Right atrium auricular region (tissue), 2 donors: ENCODE measurements at places on chromosomes 2 and 18. TPM values are rescaled to one million over a fixed set of nuclear protein-coding genes. Genes with fewer than 3 reads are reported as not detected.

The GREB1 gene
- 7.6 TPM for total RNA-seq

The SP140 gene
- 0.26 TPM for total RNA-seq

The RAPGEF4 gene
- total RNA-seq, result 14.1 TPM

The ACMSD gene
- not detected for total RNA-seq

The LOXHD1 gene
- total RNA-seq, result not detected

The ARHGEF4 gene
- total RNA-seq, result 3.5 TPM

The SCN9A gene
- 0.51 TPM for total RNA-seq

The NYAP2 gene
- not detected for total RNA-seq

The EVX2 gene
- not detected for total RNA-seq

DNA sequence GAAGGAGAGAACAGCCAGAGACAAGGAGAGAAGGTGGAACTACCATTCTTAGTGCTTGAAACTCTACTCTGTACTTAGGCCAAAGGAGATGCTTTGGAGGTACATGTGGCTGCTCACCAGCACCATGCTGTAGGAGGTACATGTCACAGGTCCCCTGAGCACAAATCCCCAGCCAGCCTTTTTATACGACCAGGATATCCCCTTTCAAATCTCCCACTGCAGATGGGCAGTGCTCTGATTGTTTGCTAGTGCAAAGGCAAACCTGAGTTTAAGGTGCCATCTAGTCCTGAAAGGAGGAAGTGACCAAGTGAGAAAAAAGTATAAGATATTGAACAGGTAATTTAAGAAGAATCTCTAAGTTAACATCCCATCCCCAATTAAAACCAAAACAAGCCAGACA is 17.1 kb upstream of the TTC21B start:
- no peak for DNase-seq
- H3K4me3 ChIP-seq, result no peak overlapping the region
- H3K36me3 ChIP-seq, result no peaks in the 10 kb centered on the region
- no peak overlapping the region for H3K27ac ChIP-seq

DNA sequence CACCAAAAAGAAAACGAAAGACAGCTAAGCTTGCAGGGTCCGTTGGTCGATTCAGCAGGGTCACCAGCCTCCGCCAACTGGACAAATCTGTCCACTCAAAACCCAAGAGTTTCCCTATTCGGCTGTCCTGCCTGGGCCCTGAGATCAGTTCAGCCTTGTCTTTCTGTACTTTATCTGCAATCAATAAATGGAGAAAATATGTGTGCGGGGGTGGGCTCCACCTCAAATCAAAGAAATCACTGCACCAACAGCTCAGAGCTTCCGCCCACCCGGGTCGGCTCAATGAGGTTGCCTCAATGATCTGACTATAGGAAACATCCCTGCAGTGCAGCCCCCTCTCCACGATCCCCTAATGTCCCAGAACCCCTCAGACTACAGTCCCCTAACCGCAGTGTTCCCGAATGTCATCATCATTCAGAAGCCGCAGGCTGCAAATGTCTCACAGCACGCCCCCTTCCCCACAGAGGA is 447 bp downstream of the GGCX start:
- DNase-seq, result no peak
- H3K27me3 ChIP-seq, result no peaks in the 10 kb centered on the region
- no peaks in the 10 kb centered on the region for H3K36me3 ChIP-seq
- H3K4me3 ChIP-seq, result peak overlapping the region; percentile 93
- peaks cover 20% of the 10 kb centered on the region for H3K4me1 ChIP-seq

DNA sequence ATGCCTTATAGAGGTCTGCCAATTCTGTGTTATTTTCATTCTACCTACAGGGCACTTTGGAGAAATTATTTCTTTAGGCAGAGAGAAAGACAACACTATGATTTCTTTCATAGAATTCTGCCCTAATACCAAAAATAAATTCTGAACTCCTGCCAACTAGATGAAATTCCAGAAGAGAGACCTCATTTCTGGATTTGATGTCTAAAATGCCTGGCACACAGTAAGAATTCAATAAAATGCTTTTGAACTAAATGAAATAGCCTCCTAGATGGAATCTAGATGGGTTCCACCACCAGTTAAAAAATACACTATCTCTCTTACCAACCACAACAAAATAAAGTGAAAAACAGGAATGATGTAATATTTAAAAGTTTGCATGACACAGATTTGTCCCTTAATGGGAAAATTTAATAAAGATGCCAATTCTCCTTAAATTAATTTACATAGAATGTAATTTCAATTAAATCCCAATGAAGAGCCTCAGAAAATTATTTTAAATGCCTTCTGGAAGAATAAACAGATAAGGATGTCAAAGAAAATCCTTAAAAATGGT is 75.0 kb downstream of the OSBPL1A start:
- H3K36me3 ChIP-seq, result no peaks in the 10 kb centered on the region
- H3K27ac ChIP-seq, result no peak overlapping the region
- peaks cover 7% of the 10 kb centered on the region for H3K4me1 ChIP-seq
- no peaks in the 10 kb centered on the region for H3K27me3 ChIP-seq

GRCh38 chr2:151264157-151264825 is 2.6 kb upstream of the RBM43 start:
- H3K27ac ChIP-seq, result no peak overlapping the region
- H3K4me1 ChIP-seq, result no peaks in the 10 kb centered on the region
- no peak for DNase-seq
- H3K27me3 ChIP-seq, result no peaks in the 10 kb centered on the region
- H3K4me3 ChIP-seq, result no peak overlapping the region

DNA sequence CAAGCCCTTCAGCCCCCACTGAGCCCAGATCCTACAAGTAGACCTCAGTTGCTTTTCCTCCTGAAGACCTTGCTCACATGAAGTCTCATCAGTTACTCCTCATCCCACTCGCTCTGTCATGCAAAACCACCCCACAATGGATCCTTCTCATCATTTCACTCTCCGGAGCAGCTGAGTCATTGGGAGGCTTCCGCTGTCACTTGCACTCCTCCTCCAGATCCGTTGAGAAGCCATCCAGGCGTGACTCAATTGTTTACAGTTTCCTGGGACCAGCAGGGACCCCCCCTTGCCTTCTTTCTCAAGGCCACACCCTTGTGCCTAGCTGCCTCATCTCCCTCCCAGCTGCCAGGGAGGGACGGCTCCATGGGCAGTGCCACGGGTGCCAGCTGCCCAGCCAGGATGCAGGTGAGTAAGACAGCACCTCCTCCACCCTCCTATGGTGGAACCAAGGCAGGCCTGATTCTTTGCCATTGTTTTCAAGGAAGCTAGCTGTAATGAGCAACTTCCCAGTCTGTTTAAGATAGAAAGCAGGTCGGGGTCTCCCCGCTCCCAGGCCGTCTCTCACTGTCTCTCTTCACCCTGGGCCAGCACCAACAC is 16.3 kb downstream of the GPR55 start:
- H3K4me3 ChIP-seq, result no peak overlapping the region
- H3K4me1 ChIP-seq, result no peaks in the 10 kb centered on the region
- H3K27ac ChIP-seq, result no peak overlapping the region
- no peaks in the 10 kb centered on the region for H3K36me3 ChIP-seq
- no peak for DNase-seq

GRCh38 chr2:203578759-203579643 is 43.9 kb upstream of the RAPH1 start:
- H3K27ac ChIP-seq, result no peak overlapping the region
- no peaks in the 10 kb centered on the region for H3K27me3 ChIP-seq
- DNase-seq, result no peak
- H3K36me3 ChIP-seq, result no peaks in the 10 kb centered on the region
- H3K4me1 ChIP-seq, result peaks cover 29% of the 10 kb centered on the region
- H3K4me3 ChIP-seq, result no peak overlapping the region

DNA sequence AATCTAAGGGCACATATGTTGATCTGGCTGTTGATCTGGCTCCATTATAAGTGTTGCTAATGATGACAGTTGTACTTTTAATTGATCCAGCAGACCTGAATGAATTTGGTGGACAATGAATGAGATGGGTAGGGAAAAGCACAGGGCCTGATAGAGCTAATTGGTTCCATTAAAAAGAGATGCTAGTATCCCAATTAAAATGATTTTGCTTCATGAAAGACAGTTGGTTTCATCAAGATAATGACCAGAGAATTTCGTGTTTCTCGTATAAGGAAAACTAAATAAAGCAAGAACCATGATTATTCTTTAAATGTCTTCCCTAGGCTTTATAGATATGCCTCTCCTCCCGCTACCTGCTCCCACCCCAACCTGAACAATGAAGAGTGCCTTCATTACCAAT is 108.6 kb upstream of the LRRTM1 start:
- H3K4me1 ChIP-seq, result no peaks in the 10 kb centered on the region
- H3K27ac ChIP-seq, result no peak overlapping the region
- H3K36me3 ChIP-seq, result no peaks in the 10 kb centered on the region
- H3K27me3 ChIP-seq, result no peaks in the 10 kb centered on the region
- no peak overlapping the region for H3K4me3 ChIP-seq
- no peak for DNase-seq

DNA sequence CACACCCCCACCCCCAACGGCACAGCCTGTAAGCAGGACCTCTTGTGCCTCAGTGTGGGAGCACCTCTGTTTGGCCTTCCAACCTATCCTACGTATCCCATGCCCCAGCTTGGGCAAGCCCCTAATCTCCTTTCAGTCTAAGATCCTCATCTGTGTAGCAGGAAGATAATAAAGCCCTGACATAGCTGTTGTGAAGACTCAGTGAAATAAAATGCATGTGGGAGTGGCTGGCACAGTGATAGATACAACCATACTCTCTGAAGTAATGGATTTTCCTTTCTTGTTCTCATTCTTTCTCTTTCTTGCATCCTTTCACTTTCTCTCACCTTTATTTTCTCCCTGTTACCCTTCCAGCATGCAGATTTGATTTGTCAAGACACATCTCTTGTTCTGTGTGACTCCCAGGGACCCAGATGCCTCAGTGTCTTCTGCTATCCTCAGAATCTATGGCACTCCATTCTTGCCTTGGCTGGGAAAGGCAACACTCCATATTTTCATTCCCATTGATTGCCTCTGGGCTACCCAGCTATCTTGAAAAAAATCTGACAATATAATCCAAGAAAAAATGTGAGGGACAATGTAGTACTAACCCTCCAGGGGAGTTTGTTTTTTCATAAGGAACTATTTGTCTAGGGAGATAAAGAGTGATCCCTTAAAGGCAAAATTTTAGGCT is 207.2 kb upstream of the SETBP1 start:
- no peak overlapping the region for H3K27ac ChIP-seq
- no peaks in the 10 kb centered on the region for H3K27me3 ChIP-seq
- H3K4me3 ChIP-seq, result no peak overlapping the region
- no peak for DNase-seq
- no peaks in the 10 kb centered on the region for H3K4me1 ChIP-seq
- no peaks in the 10 kb centered on the region for H3K36me3 ChIP-seq

DNA sequence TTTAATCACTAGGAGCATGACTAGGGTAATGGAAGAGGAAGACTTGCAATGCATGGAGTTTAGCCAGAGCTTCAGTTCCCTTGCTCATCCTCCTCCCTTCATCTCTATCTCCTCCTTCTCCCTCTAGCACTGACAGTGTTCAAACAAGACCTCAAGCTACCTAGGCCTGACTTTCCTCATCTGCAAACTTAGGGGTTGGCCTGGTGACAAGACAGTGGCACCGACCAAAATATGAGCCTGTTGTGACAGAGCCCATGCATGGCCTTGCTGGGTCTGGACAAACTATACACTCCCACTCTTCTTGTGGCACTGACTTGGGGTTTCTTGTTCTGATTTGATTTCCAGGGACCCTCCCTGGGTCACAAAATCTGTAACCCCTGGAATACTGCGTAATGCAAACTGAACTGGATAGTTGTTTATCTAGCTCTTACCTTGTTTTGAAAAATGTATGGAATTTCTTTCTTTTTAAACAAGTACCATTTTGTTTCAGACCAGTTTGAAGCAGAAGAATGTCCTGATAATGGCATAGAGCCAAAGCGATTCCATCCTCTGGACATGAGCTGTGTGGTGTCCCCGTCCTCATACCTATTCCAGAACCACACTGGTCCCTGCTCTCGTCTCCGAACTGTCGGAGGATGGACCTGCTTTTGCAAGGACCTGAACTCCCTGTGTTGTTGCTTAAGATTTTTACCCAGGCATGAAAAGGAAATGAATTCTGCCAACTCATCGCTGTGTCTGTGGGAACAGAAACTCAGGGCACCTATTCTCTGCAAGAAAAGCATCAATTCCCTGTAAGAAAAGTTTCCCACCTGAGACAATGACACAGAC is 33.4 kb upstream of the PPP4R1 start:
- H3K36me3 ChIP-seq, result no peaks in the 10 kb centered on the region
- H3K27ac ChIP-seq, result no peak overlapping the region
- no peaks in the 10 kb centered on the region for H3K27me3 ChIP-seq
- H3K4me1 ChIP-seq, result peaks cover 10% of the 10 kb centered on the region
- H3K4me3 ChIP-seq, result no peak overlapping the region

GRCh38 chr2:74001121-74001520 is 16.4 kb downstream of the TET3 start:
- H3K36me3 ChIP-seq, result no peaks in the 10 kb centered on the region
- no peaks in the 10 kb centered on the region for H3K27me3 ChIP-seq
- no peaks in the 10 kb centered on the region for H3K4me1 ChIP-seq
- H3K27ac ChIP-seq, result no peak overlapping the region
- H3K4me3 ChIP-seq, result no peak overlapping the region
- no peak for DNase-seq
